Bladder microvascular endothelial cell (primary cell): ENCODE measurements at places on chromosomes 3 and 15. TPM values are rescaled to one million over a fixed set of nuclear protein-coding genes. Genes with fewer than 3 reads are reported as not detected.

The MEIS2 gene
- 9.7 and 23.3 TPM in 2 replicates for total RNA-seq

The GRIP2 gene
- under 0.01 TPM in 1 of 2 replicates, not detected in the other for total RNA-seq

The GREM1 gene
- 0.06 and 0.16 TPM in 2 replicates for total RNA-seq

The ERICH6 gene
- 0.06 TPM in 1 of 2 replicates, not detected in the other for total RNA-seq
